ENCODE measurements at places on chromosomes 16 and 17.

DNA sequence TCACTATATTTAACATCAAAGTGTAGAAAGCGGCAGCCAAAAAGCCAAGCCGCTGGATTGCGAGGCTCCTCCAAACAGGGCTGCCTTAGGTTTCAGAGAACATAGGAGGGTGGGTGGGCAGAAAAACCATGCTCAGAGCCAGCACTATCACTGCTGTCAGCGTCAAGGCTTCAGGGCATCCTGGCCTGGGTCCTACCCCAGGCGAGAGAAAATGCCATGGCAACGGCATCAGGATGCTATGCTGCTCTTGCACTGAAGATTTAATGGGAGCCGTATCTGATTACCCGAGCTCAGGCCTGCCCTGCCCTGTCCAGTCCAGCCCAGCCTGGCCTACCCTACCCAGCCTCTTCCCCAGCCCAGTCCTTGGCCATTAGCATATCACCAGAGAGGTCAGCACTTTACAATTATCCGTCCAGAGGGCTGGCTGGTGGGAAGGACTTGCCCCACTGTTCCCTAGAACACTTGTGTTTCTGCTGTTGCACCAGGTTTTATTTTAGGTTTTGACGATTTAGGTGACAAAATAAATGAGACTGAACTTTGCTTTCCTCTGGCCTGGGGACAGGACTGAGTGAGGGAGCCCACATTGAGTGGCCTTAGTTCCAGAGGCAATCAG is 61.1 kb downstream of the TOM1L2 start:
- DNase-seq, result no peak

DNA sequence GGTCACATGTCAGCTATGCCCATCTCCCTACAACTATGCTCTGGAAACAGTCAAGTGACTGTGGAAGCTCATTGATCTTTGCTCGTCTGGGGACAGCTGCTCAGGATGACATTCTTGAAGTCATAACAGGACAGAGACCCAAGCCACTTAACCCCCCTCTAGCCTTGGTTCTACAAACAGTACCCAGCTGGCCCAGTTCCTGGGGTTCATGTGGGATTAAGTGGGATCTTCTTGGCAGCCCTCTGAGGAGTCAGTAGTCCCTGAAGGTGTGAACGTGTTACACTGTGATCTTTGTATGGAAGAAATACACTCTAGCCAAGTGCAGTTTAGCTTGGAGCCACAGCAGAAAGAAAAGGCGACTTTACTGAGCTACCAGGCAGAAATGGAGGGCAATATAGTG is 25.8 kb downstream of the UBN1 start:
- no peak for DNase-seq

- no peak for DNase-seq
Observed at GRCh38 chr16:28096983-28097899, 33.7 kb upstream of the GSG1L start.

- DNase-seq, result no peak
Observed at GRCh38 chr16:74942977-74943918, 41.7 kb downstream of the WDR59 start.

DNA sequence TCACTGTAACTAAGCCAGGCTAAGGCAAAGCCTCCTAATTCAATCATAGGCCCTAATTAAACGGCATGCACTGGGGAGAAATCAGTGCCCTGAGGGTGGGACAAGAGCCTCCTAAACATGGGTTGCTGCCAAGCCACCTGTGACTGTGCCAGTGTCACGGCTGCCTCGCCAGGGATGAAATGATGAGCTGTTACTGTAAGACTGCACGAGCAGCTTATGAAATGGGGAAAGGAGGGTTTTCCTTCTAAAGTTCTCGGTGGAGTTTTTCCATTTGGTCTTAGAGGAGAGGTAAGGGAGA is 12.7 kb downstream of the TMEM11 start:
- DNase-seq, result no peak

DNA sequence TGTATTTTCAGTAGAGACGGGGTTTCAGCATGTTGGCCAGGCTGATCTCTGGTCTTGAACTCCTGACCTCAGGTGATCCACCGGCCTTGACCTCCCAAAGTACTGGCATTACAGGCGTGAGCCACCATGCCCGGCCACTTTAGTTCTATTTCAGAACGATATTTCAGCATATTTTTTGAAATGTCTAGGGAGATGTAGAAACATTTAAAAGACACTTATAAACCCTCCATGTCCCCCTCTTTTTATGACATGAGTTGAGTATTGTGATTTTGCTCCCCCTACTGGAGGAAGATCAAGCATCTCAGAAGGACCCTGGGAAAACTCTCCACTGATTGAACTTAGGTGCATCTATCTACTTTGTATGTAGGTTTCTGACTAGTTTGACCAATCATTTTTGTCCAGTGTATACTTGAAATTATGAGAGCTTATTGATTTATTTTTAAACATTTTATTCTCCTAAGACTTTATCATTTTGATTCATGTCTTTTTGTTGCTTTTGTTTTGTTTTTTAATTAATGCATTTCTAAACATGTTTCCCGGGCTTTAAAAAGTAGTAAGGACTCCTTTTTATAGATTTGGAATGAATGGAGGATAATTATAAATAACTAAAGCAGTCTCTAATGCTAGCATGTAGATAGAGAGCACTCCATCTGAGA is 105.1 kb downstream of the CHD9 start:
- no peak for DNase-seq

GRCh38 chr16:57527610-57528360 is 8.6 kb downstream of the CCDC102A start:
- DNase-seq, result no peak
